Fibroblast of the aortic adventitia (primary cell): ENCODE measurements at places on chromosomes 6 and 20. TPM values are rescaled to one million over a fixed set of nuclear protein-coding genes. Genes with fewer than 3 reads are reported as not detected.

Gene ANGPT4
- total RNA-seq: not detected in 2 replicates

Gene SLC24A3
- total RNA-seq: 0.57 TPM in 1 of 2 replicates, not detected in the other

Gene TSHZ2
- 6.9 and 48.9 TPM in 2 replicates for total RNA-seq

Gene BCKDHB
- total RNA-seq: 18.4 and 20.3 TPM in 2 replicates

Gene GNAS-AS1
- total RNA-seq: 0.25 and 0.81 TPM in 2 replicates

Gene CRIP3
- not detected in 2 replicates for total RNA-seq

Gene SLC26A8
- total RNA-seq: 0.18 TPM in 1 of 2 replicates, not detected in the other

Gene SLC16A10
- total RNA-seq: not detected in 2 replicates
